ENCODE measurements at places on chromosomes 7 and 10.

DNA sequence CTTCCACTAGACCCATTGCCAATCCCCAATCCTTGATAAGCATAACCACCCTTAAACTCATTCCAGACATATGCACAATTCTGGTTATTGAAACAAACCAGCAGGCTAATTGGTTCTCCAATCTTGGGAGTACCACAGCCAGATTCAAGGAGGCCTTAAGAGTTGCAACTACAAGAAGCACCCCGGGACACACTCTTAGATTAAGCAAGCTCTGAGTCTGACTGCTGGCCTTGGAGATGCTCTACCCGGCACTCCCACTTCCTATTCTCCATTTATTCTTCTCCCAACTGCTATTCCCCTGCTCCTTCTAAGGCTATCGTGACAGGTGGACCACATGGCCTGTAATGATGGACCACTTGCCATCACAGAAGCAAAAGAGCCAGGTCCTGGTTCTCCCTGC lies 40.3 kb downstream of the CYTH3 start:
- no peak for DNase-seq

GRCh38 chr7:41125343-41125742 lies 577.5 kb downstream of the INHBA start:
- DNase-seq: no peak

DNA sequence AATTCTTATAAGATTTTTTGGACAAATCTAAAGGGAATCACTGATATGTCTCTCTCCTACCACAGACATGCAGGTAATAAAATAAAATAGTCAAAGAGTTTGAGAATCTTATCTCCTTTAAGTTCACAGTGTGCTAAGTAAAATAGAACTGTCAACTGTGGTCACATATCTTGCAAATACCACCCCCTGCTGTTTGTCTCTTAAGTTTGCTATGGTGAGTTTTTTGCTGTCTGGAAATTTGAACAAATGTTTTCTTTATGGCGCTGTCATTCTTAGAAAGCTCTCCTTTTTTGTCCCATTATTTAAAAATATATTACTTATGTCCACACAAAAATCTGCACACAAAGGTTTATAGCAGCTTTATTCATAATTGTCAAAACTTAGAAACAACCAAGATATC lies 19.6 kb downstream of the GIMAP5 start:
- DNase-seq: no peak

- no peak for DNase-seq
Observed at GRCh38 chr10:96271016-96271815, at the start of gene BLNK. Gene BLNK, minus strand, starts transcription at chr10:96271569. Its CDS starts 171 bp downstream, at chr10:96271398.

- no peak for DNase-seq
Observed at GRCh38 chr7:94276027-94276426, 118.7 kb upstream of the COL1A2 start.

- no peak for DNase-seq
Observed at GRCh38 chr7:137920637-137921399, 74.0 kb upstream of the DGKI start.

GRCh38 chr7:127189074-127189473 lies 63.7 kb downstream of the GRM8 start:
- no peak for DNase-seq

DNA sequence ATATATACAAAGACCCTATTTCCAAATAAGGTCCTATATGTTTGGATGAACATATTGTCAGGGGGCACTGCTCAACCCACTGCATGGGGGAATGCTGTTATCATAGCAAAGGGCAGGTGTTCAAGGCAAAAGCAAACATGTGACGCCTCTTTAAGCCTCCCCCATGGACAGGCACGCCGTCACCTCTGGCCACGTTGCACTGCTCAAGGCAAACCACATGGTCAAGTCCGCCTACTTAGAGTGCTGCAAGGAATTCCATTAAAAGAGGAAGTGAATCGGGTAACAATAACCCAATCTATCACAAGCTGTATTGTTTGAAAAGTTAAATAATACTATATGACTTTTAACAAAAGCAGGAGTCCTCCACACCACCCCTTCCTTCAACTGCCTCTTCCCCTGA lies 8.8 kb upstream of the CALD1 start:
- no peak for DNase-seq

Data from brain pericyte (primary cell).